A673 (cell line): ENCODE measurements at places on chromosomes 7 and 10.

- no peak for DNase-seq
These were observed 20.5 kb downstream of the PON3 start for GRCh38 chr7:95375591-95376257.

GRCh38 chr10:69728335-69728870, 73.3 kb upstream of the COL13A1 start:
- no peak for DNase-seq

DNA sequence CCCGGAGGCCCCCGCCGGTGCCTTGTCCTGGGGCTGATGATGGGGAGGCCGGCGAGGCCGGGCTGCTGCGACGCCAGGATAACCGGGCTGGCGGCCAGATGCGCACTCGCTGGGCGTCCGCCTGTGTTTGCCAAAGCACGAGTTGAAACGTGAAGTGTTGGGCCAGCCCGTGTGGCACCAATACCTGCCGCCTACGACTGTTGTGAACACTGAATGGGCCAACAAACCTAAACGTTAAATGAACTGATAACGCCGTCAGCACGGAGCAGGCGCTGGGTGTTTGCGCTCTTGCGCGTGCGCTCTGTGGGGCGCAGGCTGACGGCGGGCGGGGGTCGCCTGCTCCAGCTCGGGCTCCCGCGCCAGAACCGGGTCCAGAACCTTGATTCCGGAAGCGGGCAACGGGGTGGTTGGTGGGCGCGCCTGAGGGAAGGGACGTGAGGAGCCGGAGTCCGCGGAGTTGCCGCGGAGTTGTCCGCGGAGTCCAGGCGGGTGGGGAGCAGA, 658 bp downstream of the CYP2E1 start:
- DNase-seq: no peak

GRCh38 chr10:49595713-49596492, 14.2 kb upstream of the SLC18A3 start:
- DNase-seq: no peak

GRCh38 chr10:71679425-71679824, 40.2 kb downstream of the C10orf105 start:
- no peak for DNase-seq
